ENCODE measurements at places on chromosomes 6 and 20. TPM values are rescaled to one million over a fixed set of nuclear protein-coding genes. Genes with fewer than 3 reads are reported as not detected.

The RIPOR3 gene
- total RNA-seq = not detected

- H3K4me1 ChIP-seq = peaks cover 31% of the 10 kb centered on the region
- peaks cover 6% of the 10 kb centered on the region for H3K36me3 ChIP-seq
- no peaks in the 10 kb centered on the region for H3K27me3 ChIP-seq
- no peak overlapping the region for H3K27ac ChIP-seq
Observed at GRCh38 chr6:72740135-72740534, 118.3 kb downstream of the KCNQ5 start.

The BACH2 gene
- 61.3 TPM for total RNA-seq

- peaks cover 29% of the 10 kb centered on the region for H3K36me3 ChIP-seq
- H3K4me1 ChIP-seq = peaks cover 15% of the 10 kb centered on the region
- H3K4me3 ChIP-seq = no peak overlapping the region
- DNase-seq = no peak
- H3K27me3 ChIP-seq = no peaks in the 10 kb centered on the region
- H3K27ac ChIP-seq = no peak overlapping the region
Observed at GRCh38 chr6:39188098-39188450, 41.2 kb downstream of the KCNK5 start.

GRCh38 chr20:60034231-60035110, 76.2 kb downstream of the CDH26 start:
- H3K27me3 ChIP-seq = peaks cover 2% of the 10 kb centered on the region
- no peak for DNase-seq
- no peak overlapping the region for H3K4me3 ChIP-seq
- no peaks in the 10 kb centered on the region for H3K4me1 ChIP-seq
- no peak overlapping the region for H3K27ac ChIP-seq

DNA sequence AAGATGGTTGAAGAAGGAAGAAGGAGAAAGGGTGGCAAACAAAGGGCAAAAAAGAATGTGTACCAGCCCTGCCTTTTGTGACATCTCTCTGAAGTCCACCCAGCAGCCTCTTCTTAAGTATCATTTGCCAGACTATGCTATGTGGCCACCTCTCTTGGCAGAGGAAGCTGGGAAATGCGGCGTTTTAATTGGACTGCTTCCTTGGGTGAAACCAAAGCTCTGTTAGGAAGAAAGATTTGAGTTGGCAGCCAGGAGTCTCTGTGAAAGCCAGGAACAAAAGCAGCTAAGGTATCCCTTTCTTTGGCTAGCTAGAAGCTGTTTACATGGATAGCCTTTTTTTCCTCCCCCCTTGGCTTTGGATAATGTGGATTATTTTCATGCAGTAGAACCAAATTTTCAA, 67.5 kb upstream of the GTSF1L start:
- H3K4me3 ChIP-seq = no peak overlapping the region
- H3K4me1 ChIP-seq = peaks cover 6% of the 10 kb centered on the region
- no peak for DNase-seq
- no peaks in the 10 kb centered on the region for H3K36me3 ChIP-seq

- H3K27ac ChIP-seq = no peak overlapping the region
- peaks cover 11% of the 10 kb centered on the region for H3K4me1 ChIP-seq
- peaks cover 40% of the 10 kb centered on the region for H3K27me3 ChIP-seq
- H3K36me3 ChIP-seq = no peaks in the 10 kb centered on the region
Observed at GRCh38 chr6:41427642-41428335, 92.4 kb downstream of the NCR2 start.

The PYGB gene
- total RNA-seq = 33.9 TPM

DNA sequence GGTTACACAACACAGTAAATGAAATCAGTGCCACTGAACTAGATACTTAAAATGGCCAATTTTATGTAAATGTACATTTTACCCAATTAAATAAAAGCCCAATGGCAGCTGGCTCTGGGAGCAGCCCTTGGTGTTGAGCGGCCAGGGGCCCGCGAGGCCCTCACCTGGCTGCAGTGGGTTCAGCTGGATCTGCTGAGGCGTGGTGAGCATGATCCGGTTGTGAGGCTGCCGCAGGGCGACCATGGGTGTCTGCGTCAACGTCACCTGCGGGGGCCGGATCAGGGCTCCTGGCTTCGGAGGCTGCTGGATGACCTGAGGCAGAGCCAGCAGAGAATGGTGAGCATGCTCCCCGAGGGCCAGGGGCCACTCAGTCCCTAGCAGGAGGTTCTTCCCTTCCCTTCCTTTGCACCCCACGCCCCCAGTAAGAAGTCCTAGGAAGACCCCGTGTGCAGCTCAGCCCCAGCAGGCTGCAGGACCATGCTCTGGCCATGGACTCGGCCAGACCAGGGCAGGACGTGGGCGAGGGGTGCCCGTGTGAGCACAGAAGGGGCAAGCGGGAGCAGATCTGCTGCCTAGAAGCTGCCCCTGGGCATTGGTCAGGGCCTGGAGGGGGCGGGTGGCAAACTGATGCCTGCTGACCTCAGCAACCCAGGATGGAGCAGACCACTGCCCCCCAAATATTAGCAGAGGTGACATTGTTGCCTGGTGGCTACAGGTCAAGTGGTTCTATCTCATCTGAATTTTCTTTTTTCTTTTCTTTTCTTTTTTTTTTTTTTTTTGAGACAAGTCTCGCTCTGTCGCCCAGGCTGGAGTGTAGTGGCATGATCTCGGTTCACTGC, 61.9 kb downstream of the TAF4 start:
- H3K36me3 ChIP-seq = peaks cover 37% of the 10 kb centered on the region
- H3K27ac ChIP-seq = no peak overlapping the region
- H3K4me1 ChIP-seq = no peaks in the 10 kb centered on the region
- H3K27me3 ChIP-seq = no peaks in the 10 kb centered on the region
- no peak for DNase-seq
- H3K4me3 ChIP-seq = no peak overlapping the region

- peaks cover 51% of the 10 kb centered on the region for H3K4me1 ChIP-seq
- no peaks in the 10 kb centered on the region for H3K27me3 ChIP-seq
- no peak overlapping the region for H3K27ac ChIP-seq
- H3K4me3 ChIP-seq = peak overlapping the region; percentile 4
- DNase-seq = no peak
Observed at GRCh38 chr6:32977953-32978324, 9.5 kb downstream of the BRD2 start.

DNA sequence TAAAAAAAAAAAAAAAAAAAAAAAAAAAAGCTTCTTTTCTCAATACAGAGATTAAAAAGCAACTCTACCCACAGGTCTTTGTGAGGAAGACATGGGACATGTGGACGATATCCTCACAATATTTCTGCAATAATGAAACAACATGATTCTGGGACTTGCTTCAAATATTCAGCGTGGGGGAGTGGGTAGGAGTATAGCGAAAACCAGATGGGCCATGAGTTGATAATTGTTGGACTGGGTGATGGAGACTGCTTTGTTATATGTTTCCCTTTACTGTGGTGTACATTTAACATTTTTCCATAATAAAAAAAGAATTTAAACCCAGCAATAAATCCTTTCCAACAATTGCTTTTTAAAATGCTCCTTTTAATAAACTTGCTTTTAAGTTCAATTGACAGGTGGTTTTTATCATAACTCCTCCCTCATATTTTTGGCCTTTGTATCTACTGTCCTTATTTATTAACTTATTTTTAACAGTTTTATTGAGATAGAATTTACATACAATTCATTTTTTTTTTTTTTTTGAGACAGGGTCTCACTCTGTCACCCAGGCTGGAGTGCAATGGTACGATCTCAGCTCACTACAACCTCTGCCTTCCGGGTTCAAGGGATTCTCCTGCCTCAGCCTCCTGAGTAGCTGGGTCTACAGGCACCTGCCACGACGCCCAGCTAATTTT, 40.4 kb upstream of the ARFGEF2 start:
- no peaks in the 10 kb centered on the region for H3K4me1 ChIP-seq
- DNase-seq = no peak
- H3K4me3 ChIP-seq = no peak overlapping the region
- peaks cover 5% of the 10 kb centered on the region for H3K27me3 ChIP-seq

DNA sequence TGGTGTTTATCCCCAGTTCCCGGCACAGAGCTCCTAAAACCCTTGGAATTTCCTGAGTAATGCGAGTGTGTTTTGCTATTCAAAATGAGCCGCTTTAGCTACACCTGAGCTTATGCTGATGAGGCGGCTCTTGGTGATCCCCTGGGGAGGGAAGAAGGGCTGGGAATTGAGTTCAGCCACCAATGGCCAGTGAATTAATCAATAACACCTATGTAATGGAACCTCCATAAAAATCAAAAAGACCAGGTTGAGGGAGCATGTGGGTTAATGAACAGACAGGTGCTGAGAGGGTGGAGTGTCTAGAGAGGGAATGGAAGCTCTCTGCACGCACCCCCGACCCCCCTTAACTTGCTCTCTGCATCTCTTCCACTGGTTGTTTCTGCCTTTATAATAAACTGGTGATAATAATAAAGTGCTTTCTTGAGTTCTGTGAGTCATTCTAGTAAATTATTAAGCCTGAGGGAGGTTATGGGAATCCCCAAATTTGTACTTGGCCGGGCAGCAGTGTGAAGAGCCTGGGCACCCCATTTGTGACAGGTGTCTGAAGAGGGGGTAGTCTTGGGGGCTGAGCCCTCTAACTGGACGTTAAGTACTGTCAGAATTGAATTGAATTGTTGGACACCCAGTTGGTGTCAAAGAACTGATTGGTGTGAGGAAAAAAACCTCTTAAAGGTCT, 24.6 kb upstream of the SERPINB1 start:
- no peak overlapping the region for H3K27ac ChIP-seq
- H3K27me3 ChIP-seq = no peaks in the 10 kb centered on the region

- DNase-seq = no peak
- H3K4me3 ChIP-seq = no peak overlapping the region
- H3K36me3 ChIP-seq = peaks cover 3% of the 10 kb centered on the region
Observed at GRCh38 chr6:29892696-29893095, 49.6 kb upstream of the HLA-A start.

The PDE7B gene
- total RNA-seq = 0.29 TPM

The NHLRC1 gene
- 0.21 TPM for total RNA-seq

DNA sequence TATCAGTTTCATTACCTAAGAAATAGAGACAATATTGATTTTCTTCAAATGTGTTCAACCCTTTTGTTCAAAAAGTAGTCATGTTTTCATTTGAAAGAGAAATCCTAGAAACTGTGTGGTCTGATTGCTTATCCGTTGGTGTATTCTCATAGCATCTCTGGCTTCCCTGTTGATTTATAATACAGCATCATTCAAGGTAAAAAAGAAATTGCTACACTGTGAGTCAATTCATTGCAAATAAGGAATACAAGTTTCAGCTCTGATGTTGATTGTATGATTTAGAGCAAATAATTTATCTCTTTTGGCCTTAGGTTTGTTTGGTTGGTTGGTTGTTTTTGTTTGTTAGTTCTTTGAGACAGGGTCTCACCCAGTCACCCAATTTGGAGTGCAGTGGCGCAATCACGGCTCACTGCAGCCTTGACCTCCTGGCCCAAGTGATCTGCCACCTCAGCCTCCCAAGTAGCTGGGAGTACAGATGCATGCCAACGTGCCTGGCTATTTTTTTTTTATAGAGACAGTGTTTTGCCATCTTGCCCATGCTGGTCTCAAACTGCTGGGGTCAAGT, 185.5 kb upstream of the TNFAIP3 start:
- peaks cover 35% of the 10 kb centered on the region for H3K4me1 ChIP-seq
- H3K36me3 ChIP-seq = peaks cover 7% of the 10 kb centered on the region
- no peak overlapping the region for H3K4me3 ChIP-seq
- no peak overlapping the region for H3K27ac ChIP-seq
- H3K27me3 ChIP-seq = peaks cover 2% of the 10 kb centered on the region

DNA sequence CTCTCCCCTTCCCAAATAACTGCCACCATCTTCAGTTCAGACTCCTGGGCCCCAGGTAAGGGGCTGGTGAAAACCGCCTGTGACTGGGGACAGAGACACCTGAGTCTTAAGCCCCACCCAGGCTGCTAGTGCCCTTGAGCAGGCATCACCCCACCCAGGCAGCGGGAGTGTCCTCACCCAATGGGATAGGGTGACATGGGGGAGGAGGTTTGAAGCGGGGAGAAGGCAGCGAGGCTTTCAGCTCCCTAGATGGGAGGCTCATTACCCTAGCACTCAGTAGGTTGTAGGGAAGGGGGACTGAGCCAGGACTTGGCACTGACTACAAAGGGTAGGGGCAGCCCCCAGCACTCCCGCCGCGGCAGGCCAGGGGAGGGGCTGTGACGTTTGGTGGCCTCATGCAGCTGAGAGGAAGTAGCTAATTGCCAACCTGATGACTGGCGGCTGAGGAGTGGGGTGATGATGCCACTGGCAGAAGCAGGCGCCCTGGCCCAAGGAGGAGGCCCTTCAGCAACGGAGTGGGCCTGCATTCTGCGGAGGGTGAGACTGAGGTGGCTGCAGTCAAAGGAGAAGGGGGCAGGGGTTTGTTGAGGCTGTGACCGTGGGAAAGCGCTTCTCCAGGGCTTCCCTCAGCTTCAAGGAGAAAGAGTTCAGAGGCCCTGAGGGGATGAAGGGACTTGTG, 126.9 kb downstream of the MRPL14 start:
- H3K4me3 ChIP-seq = peak overlapping the region; percentile 61
- peaks cover 18% of the 10 kb centered on the region for H3K27me3 ChIP-seq
- peaks cover 28% of the 10 kb centered on the region for H3K4me1 ChIP-seq

DNA sequence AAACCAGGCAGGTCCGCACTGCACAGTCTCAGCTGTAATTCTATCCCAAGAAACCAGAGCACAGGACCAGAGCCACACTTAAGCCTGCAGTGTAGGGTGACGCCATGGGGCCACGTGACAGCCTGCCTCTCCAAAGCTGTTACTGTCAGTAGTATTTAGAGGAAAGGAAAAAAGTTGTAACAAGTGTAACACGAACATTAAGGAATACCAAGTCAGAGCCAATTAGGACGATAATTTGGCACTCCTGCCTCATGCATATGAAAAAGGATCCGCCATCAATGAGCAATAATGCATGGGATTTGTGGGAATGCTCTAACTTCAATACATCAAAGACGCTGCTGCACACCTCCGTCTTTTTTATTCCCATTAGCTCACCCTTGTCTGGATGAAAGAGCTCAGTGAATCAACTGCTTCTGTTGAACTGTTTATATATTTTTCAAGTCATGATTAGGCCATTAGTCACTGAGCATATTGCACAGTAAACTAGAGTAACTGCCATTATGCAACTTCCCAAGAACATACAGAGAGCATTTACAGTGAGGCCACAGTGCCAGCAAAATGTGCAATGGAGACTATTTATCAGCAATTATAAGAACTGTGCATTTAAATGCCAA, 79.9 kb downstream of the ATXN1 start:
- H3K36me3 ChIP-seq = peaks cover 30% of the 10 kb centered on the region
- no peak for DNase-seq
- H3K4me1 ChIP-seq = peaks cover 30% of the 10 kb centered on the region
- H3K27me3 ChIP-seq = no peaks in the 10 kb centered on the region

DNA sequence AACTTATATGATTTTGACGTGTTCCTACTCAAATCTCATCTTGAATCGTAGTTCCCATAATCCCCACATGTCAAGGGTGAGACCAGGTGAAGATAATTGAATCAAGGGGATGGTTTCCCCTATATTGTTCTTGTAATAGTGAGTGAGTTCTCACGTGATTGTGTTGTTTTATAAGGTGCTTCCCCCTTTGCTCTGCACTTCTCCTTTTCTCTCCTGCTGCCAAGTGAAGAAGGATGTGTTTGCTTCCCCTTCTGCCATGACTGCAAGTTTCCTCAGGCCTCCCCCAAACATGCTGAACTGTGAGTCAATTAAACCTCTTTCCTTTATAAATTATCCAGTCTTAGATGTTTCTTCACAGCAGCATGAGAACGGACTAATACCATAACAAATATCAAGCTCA, 83.2 kb downstream of the MANEA start:
- no peaks in the 10 kb centered on the region for H3K36me3 ChIP-seq
- no peak overlapping the region for H3K27ac ChIP-seq
- DNase-seq = no peak
- H3K27me3 ChIP-seq = no peaks in the 10 kb centered on the region
- H3K4me3 ChIP-seq = no peak overlapping the region

The HSPA1L gene
- total RNA-seq = 3.0 TPM

All from activated CD8-positive, alpha-beta T cell treated with anti-CD3 and anti-CD28 coated beads, Interleukin-2, amount 10 ng/mL, durations not matched to agents 7 days and 5 days (primary cell).